ENCODE measurements at places on chromosomes 2 and 18.

DNA sequence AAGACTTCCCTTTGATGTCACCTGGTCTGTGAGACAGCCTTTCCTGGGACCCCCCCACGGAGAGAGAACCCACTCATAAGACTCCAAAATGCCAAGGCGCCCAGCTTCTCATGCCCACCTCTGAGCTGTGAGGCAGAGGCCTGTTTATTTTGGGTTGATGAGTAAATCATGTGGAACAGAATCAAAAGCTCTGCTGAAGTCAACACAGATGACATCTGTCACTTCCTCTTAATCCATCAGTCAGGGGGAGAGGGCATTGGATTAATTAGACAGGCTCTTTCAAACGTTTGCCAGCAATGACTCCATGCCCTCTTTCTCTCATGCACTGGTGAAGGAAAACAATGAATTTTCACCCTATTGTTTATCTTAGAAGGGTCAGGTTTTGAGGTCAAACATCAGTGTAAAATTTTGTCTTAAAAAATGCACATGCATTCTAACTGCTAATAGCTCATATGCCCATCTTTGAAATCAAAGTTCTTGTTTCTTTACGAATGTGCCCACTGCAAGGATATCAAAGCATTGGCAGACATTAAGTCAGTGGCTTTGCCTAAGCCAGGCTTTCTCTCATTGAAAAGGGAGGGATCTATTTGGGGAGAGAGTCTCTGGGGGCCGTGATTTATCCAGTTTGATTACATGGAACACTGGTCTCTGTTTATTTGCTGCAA is 184.1 kb downstream of the ACKR3 start:
- peak; percentile 88 for DNase-seq

DNA sequence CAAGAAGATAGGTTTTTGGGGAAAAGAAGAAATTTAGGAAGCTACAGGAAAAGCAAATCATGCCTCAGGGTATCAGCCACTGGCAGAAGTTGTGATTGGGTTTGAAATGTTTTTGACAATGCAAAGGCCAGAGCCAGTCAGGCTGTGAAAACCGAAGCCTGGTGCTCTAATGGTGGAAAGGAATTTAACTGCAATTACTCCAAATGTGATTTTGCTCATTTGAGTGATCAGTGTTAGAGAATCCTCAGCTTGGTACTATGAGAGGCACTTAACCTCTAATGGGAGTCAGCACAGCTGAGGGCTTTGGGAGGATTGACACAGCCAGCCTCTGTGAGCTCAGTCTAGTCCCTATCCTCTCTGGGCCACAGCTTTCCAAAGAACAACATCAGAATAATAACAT is 176.5 kb downstream of the LRRTM1 start:
- DNase-seq, result no peak

GRCh38 chr2:95345081-95345562 is 48.0 kb downstream of the KCNIP3 start:
- DNase-seq, result no peak

DNA sequence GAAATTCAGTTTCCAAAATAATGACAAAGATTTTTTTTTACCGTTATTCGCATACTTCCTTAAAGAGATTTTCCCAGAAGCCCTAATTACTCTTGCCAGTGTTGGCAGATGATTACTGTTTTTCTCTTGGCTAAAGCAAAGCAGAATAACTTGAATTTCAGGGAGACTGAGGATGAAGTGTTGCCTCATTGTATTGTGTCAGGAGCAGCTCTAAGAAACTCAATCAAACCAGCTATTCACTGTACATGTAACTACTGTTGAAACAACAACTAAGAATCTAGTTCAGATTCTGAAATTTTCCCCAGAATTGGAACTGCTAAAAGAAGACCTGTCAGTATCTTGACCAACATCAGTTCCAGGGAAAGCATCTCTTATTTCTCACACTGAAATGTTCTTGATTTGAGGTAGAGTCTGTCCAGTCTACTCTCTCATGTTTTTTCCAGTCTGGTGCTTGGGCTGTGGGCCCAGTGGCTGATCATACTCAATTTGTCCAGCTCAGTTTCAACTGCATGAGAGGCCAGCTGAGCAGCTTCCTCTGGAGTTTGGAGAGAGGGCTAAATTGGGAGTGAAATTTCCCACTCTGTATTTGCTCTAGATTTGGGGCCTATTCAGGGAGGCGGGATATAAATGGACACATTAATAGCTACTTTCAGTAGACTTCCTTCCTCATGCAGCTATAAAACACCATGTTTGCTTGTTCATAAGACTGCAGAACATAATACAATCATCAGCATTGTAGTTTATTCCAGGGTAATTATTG is 78.5 kb downstream of the PPP1R1C start:
- no peak for DNase-seq

- no peak for DNase-seq
Observed at GRCh38 chr2:144592500-144593256, 72.8 kb upstream of the ZEB2 start.

DNA sequence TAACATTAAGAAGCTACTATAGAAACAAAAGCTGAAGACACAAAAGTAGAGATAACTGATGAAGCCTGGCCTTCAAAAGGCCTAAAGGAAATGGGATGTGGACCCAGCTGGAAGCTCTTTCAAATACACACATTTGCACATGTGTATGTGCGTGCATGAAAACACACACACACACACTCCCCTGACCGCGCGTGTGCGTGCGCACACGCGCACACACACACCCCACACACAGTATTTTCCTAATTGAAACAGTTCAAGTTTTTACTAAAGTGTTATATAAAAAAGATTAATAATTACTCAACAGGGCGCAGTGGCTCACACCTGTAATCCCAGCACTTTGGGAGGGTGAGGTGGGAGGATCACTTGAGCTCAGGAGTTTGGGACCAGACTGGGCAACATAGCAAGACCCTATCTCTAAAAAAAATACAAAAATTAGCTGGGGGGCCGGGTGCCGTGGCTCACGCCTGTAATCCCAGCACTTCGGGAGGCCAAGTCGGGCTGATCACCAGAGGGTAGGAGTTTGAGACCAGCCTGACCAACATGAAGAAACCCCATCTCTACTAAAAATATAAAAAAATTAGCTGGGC is 111.5 kb downstream of the PLEKHM3 start:
- no peak for DNase-seq

DNA sequence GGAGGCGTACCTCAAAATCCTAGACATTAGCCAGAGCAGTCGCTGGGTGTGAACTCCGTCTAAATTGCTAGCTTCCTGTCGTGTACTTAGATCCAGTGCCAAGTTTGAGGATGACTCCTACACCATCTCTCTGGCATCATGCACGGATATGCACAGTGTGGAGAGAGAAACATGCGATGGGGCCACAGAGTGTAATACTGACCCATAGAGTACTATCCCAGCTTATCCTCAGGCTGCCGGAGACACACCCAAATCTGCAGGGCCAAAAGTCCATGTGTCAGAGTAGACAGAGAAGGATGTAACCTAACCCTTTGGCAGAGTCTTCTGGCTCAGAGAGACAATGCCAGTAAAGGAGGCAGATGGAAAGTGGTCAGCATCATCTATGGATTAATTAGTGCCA is 84.2 kb downstream of the ARL4C start:
- no peak for DNase-seq

GRCh38 chr2:230863031-230863430 is 1.7 kb upstream of the ITM2C start:
- DNase-seq, result no peak

GRCh38 chr2:136362676-136363390 is 244.9 kb upstream of the CXCR4 start:
- no peak for DNase-seq

DNA sequence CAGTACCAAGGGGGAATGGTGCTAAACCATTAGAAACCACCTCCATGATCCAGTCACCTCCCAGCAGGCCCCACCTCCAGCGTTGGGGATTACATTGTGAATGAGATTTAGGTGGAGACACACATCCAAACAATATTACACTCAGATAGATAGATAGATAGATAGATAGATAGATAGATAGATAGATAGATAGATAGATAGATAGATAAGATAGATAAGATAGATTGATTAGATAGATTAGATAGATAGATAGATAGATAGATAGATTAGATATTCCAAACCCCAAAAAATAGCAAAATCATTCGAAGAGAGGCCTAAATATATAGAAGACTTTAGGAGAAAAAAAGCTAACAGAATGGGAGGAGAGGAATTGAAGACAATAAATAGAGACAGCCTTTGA is 42.8 kb upstream of the UBXN4 start:
- no peak for DNase-seq

- no peak for DNase-seq
Observed at GRCh38 chr2:222728621-222729020, 57.2 kb downstream of the MOGAT1 start.

DNA sequence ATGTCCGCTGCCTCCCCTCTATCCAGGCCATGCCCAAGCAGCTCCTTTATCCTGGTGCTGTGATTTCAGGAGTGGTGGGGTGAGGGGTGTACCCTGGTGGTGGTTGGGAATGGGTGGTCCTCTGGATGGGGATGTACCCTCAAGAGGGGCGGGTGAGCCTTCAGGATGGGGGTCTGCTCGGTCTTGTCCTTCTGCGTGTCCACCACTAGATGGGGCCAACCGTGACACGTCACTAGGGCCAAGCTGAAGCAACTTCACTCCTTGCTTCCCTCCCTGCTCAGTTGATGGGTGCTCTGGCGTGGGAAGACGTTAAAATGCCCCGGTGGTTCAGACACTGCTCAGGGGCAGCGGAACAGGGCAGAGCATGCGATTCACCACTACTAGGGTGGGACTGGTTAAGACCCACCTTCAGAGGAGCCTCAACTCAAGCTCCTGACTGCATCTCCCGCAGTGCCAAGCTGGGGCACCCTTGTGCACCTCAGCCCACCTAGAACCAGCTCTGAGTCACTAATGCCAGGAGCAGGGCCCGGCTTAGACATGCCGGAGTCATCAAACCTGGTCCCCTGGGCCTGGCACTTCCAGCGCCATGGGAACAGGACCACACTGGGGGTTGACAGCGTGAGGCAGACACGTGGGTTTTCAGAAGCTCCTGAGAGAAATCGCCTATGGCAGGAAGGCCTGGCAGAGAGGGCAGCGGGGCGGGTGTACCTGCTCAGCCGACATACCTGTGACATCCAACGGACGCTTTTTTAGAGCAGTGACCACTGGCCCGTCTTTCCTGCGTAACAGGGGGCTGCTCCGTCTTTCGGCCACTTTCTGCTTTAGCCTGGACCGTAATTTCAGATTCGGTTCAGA is 256.7 kb downstream of the HDAC4 start:
- DNase-seq, result peak; percentile 68

DNA sequence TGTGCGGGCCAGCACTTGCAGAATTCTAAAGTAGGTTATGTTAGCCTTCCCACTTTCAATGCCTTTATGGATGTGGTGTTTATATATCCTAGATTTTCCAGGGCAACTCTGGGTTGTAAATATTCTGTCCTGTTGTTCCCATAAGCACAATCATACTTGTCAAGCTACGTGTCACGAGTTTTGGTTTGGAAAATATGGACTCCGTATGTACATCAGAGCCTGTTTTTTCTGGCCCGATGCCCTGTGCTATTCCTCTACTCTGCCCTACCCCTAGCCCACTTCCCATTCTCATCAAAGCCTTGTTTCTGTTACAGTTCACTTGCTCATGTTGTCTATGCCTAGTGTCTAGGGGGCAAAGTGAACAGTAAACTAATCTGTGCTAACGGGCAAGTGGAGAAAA is 27.0 kb upstream of the ZEB2 start:
- peak; percentile 33 for DNase-seq

- DNase-seq, result no peak
Observed at GRCh38 chr2:10035633-10036032, 7.7 kb upstream of the KLF11 start.

- DNase-seq, result no peak
Observed at GRCh38 chr2:43293744-43294695, 67.6 kb upstream of the ZFP36L2 start.

GRCh38 chr2:42813763-42814162 is 21.4 kb upstream of the HAAO start:
- no peak for DNase-seq

- DNase-seq, result no peak
Observed at GRCh38 chr2:68292108-68292710, 27.5 kb downstream of the CNRIP1 start.

DNA sequence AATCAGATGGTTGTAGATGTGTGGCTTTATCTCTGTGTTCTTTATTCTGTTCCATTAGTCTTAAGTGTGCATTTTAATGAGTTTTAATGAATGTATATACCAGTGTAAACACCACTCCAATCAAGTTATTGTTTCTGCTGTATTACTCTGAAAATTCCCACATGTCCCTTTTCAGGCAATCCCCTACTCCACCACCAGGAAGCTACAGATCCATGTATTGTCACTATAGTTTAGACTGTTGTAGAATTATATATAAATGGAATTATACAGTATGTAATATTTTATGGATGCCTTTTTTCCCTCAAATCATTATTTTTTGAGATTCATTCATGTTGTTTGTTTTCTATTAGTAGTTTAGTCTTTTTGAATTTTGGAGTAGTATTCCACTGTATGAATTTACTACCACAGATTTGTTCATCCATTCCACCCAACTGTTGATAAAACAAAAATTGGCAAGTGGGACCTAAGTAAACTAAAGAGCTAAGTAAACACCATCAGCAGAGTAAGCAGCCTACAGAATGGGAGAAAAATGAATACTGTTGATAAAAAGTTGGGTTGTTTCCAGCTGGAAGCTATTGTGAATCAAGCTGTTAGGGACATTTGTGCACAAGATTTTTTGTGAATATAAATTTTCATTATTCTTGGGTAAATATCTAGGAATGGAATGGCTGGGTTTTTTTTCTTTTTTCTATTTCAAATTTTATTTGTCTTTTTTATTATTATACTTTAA is 262.0 kb downstream of the CAMKMT start:
- no peak for DNase-seq

Data from retina (tissue), 1 donor.